ENCODE measurements at places on chromosomes 12 and 14.

DNA sequence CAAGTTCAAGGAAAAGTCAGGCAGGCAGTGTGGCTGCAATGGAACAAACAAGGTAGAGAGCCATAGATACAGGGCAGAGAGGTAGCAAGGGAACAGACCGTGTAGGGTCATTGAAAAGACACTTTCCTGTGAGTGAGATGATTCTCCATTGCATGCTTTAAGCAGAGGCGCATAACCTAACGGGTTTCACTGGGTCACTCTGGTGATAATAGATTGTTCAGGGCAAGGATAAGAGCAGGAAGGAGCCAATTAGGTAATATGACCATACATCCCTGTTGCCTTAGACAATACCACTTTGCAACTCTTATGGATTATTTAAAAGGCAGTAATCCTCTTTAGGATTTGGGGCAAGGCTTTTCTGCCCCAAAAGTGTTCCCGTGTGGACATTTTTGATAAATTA is 214.1 kb downstream of the PTPRO start:
- DNase-seq, result no peak

GRCh38 chr12:25617991-25618390 is 64.9 kb upstream of the LMNTD1 start:
- no peak for DNase-seq

DNA sequence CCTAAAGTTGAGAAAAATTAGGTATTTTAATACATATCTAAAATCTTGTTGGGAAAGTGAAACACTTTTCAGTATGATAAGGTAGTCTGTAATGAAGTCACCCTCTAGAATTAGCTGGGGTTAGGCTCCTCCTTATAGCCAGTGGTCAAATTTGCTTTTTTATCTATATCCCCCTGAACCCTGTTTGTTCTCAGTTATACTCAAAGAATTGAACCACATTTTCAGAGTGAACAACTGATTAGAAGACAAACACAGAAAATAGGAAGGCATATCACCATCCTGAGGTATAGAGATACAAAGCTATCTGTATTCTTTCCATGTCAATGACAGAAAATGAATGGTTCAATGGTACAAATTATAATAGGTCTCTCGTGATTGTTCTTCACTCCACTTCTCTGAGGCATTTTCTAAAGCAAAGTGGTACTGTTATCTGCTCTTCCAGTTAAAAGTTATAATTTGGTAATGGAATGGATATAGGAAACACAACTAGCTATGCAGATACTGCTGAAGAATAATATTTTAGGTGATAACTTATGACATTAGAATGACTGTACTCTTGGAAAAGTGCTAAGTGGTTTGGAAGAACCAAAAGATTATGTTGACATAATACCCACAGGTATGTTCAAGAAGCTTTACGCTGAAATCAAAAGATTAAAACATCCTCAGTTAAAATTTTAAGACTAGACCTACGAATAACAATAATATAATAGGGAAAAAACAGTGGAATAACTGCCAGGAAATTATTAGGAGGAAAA is 27.6 kb downstream of the WASHC3 start:
- no peak for DNase-seq

GRCh38 chr12:131902332-131903241 is 8.2 kb downstream of the ULK1 start:
- no peak for DNase-seq

DNA sequence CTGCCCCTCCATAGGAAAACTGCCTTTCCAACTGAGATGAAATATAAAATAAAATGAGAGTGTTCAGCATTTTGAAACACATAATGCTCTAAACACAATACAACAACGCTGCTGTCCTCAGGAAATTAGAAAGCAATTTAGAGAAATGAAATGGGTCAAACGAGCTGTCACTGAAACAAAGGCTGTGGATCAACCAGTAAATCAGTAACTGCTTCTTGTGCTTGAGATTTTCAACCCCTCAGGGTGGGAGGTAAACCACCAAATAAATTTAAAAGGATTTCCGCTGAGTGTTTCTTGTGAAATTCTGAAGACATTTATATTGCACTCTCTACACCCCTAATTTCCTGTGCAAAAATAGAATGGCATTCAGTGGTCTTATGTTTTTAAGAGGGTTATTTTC is 657.1 kb upstream of the SEL1L start:
- no peak for DNase-seq

DNA sequence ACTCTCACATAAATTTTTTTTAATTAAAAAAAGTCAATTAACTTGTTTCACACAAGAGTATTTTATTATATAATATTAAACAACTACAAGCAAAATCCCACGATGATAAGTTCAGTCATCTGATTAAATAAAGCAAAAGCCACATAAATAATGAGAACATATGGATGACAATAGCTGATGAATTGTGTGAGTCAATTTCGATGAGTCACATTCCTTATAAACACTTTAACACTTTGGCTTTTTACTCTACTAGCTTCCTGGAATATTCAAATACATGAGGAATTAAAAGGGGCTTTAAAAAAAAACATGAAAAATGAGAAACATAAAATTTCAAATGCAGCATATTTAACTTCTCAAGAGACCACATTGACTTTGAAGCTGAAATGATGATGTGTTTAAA is 95.3 kb downstream of the BCAT1 start:
- DNase-seq, result no peak

DNA sequence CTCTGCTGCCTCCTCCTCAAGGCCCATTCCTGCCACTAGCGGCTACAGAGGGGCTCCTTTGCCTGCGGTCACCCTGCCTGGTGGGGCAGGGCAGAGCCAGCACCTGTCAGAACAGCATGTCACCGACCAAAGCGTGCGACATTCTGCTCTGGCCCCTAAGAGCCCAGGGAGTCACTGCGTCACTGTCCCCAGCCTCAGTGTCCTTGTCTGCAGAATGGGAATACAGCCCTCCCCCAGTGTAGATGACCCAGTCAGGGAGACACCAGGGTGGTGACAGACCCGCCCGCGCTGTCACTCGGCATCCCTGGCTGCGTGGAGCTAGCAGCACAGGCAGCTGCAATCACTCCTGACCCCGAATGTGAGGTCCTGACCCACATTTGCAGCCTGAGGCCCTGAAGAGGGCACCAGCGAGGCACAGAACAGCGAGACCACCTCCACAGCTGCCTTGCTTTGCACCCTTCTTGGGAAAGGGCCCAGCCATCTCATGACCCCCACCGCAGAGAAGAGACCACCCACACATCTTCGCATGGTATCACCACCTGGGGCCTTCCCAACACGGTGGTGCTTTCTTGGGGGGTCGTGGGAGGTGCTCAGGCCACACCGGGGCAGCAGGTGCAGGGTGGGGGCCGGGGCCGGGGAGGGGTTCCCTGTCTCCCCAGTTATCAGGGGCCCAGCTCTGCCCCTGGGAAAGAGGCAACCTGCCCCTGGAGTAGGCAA is 2.5 kb downstream of the AHNAK2 start:
- DNase-seq, result no peak

- DNase-seq, result no peak
Measured at GRCh38 chr12:71200706-71201105, 42.9 kb upstream of the TSPAN8 start.

Measured in NCI-H2081 treated with DMSO at 0.1 percent for 48 hours (cell line).